ENCODE measurements at places on chromosomes 1 and 21.

DNA sequence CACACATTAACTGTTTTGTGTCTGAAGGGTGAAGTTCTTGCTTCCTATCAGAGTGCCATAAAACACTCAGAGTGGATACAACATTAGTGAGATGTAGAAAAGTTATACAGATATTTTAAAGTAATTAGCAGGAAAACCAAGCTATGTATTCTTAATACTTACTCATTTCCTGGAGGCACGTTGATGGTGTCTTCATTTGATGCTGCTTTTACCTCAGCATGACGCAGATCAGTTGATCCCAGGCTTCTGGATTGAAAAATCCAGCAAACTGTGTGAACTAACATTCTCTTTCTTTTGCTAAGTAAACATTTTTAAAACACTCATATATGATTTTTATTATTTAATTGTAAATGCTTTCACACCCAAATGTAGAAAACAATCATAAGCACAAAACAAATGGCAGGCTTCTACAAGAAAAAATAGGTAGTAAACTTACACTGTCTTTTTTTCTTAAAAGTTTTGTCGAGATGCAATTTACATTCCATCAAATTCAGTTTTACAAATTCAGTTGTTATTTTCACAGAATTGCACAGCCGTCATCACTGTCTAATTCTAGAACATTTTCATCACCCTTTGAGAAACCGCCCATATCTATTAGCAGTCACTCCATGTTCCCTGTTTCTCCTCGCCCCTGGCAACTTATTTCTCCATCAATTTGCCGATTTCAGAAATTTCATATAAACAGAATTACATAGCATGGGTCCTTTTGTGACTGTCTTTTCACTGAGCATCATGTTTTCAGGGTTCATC, 198.9 kb downstream of the LRRC7 start:
- DNase-seq = no peak

GRCh38 chr21:24131056-24131455, 1476.2 kb downstream of the MRPL39 start:
- no peak for DNase-seq

DNA sequence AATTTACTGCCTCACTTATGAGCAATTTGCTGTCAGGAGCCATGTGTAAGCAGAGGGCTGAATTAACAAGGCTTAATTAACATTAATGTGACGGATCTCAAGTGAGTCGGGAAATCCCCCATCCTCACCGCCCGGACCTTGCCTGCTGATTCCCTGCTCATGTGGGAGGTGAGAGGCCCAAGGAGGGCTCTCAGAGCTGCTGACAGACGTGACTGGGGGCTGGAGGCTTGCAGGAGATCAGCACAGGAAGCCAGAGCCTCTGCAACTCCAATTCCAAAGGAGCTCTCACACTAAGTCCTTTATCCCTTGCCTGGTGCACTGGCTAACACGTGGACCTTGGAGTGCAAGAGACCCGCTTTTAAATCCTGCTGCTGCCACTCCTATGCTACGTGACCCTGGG, 19.4 kb downstream of the LRP8 start:
- no peak for DNase-seq

DNA sequence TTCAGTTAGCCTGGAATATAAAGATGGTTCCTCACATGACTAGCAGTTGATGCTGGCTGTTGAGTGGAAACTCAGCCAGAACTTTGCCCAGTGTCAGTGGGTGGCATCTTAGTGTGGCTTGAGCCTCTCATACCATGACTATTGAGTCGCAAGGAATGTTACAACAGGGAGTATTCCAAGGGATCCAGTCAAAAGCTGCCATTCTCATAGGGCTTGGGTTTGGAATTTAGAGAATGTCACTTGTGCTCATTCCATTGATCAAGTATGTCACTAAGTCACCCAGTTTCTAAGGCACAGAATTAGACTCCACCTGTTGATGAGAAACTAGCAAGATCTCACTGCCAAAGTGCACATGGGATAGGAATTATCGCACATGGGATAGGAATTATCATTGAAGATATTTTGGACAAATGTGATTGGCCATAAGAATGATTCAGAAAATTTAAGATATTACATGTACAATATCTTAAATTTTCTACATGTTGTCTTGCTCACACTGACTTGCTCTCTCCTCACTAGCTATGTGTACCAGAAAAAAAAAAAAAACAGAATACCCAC, 1290.7 kb upstream of the ADGRL2 start:
- DNase-seq = no peak

DNA sequence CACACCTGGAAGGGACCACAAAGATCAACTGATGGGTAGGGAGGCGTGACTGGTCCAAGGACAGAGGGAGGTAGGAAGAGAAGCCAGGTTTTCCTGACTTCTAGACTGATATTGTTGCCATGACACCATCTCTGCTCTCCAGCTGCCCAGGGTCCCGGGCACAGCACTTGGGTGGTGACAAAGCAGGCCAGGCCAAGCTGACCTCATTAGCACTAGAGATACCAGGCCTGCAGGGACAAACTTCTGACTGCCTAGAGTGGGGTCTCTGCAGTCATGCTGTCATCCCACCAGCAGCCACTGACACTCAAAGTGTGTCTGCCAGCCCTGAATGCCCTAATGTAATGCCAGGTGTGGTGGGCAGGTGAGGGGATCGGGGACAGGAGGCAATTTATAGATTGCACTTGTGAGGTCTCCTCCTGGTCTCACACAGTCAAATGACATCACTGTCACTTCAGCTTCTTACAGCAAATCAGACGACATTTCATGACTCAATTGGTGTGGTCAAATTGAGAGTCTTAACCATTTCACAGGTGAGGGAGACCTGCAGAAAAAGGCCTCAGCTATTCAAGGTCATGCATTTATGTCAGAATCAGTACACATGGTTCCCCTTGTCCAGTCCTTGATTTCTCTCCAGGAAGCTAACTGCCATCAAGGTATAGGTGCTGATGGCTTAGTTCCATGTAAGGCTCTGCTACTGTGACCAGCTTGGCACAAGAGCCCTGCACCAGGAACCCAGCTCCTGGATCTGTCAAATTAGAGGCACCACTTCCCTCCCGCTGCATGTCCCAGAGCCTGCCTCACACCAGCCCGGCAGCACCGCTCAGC, 2.7 kb downstream of the SLC9A1 start:
- DNase-seq = no peak

GRCh38 chr21:38918607-38919346, 113.0 kb downstream of the ETS2 start:
- DNase-seq = no peak

DNA sequence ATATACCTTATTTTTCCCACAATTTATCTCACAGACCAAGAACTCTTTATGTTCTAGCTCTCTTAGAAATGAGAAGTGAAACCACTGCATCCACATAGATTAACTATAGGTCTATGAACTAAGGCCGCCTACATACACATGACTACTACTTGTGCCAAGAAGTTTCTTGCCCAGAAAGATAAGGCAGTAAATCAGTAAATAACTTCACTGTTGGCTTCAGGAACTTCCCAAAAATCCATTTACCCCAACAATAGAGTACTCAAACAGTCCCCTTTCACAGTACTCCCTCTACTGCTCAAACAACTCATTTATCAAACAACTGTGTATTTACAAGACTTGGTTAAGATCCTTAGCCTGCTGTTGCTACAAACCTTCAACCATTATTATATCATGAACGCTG, 96.5 kb downstream of the NME7 start:
- no peak for DNase-seq

DNA sequence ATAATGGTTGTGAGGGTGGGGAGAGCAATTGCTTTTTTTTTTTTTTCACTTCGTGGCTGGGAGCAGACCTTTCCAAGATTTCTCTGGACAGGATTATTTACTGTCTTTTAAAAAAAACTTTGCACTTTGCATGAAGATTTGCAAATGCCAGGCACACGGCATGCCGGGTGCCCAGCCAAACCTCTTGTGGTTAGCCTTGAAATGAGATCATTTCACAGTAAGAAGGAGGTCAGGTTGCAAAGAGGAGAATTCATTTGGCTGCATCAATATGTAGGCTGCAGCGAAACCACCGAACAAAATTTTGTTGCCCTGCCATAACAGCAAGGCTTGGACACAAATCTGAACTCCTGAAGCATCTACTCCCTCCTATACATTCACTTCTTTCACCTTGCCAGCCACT, 36.5 kb upstream of the KCND3 start:
- no peak for DNase-seq

DNA sequence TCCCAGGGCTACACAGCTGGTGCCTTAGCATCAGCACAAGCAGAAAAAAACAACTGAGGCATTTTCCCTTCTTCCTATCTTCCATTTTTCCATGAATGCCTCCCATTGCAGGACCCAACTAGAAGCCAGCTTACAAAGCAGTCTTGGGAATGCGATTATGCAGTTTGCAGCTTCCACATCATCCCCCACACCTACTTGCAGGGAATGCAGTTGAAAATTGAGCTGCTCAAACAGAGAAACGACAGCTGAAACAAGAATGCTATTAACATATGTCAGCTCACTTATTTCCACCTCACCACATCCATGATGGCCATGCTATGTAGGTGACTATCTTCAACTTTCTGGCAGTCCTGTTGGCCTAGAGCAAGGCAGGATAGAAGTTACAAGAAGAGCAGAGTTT, 150.6 kb upstream of the KCTD3 start:
- no peak for DNase-seq

DNA sequence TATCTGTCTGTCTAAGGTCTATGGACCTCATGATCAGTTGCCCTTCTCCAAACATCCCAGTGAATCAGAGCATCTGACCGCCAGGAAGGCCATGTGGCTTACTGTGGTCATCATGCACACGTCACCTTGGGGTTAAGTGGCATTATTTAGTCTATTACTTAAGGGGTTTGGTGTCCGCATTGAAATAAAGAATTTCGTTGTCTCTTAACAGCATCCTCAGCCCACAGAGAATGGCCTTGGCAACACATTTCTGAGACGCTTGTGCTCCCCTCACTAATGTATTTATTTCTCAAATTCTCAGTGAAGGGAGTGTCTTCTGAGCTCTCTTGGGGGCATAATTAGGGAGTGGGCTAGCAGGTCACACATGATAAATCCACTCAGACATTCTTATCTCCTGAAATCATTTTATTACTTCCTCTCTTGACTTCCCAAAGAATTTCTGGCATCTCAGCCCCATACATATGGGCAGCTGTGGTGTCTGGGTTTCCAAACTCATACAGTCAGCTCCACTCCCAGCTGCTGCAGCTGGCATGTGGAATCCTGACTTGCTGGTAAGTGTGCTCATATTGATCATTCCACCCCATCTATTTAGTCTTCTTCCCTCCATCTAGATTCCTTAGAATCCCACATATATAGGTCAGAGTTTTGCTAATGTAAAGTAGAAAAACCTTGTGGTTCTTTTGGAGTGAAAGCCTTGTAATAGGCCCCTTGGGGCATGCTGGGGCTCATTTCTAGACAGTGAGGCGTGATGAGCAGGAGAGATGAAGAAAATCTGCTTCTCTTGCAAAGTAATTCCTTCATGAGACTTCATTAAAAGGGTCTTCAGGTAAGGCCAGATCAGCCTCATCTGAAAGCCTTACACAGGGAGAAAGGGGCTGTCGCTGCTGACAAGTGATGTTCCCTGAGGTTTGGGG, 110.5 kb downstream of the HHAT start:
- no peak for DNase-seq

DNA sequence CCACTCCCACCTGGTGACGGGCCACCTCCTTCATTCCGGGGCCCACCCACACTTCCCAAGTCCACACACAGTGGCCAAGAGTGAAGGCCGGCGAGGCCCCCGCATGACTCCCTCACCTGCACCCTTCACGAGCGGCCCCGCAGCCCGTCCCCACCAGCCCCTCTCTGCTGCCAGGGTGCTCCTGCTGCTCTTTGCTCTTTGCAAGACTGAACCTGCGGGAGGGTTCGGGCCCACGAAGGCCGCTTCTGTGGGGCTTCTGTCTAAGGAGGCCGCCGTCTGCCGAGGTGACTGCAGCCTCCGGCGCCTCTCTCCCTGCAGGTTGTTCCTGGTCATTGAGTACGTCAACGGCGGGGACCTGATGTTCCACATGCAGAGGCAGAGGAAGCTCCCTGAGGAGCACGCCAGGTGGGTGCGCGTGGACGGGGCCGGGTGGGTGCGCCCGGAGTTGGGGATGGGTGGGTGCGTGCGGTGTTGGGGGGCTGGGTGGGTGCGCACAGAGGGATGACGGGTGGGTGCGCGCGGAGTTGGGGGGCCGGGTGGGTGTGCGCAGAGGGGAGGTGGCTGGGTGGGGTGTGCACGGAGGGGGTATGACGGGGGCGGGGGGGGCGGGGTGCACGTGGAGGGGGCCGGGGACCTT, 25.3 kb downstream of the FAAP20 start:
- DNase-seq = no peak

- no peak for DNase-seq
Measured at GRCh38 chr21:22342889-22343288, 1344.7 kb downstream of the NCAM2 start.

GRCh38 chr1:56468518-56468917, 110.8 kb downstream of the PLPP3 start:
- no peak for DNase-seq

- no peak for DNase-seq
Measured at GRCh38 chr1:203555511-203556046, 61.6 kb downstream of the OPTC start.

- no peak for DNase-seq
Measured at GRCh38 chr1:116579259-116579875, 8.5 kb upstream of the CD58 start.

DNA sequence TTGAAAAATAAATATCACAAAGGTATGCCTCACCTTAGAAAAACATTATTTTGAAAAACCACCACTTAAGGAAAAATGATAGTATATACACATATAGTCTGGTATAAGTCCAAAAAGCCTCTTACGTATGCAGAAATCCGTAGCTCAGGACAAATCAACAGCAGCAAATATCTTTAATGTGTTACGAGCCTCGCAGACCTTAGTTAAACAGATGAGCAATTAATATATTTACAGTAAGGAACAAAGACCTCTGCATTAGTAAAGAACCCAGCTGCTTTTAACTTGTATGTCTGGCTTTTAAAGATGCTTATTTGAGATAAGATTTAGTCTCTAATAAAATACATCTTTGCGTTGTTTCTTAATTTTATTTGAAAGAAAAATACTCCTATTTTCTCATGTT, 79.9 kb upstream of the CHRM3 start:
- peak; percentile 67 for DNase-seq

DNA sequence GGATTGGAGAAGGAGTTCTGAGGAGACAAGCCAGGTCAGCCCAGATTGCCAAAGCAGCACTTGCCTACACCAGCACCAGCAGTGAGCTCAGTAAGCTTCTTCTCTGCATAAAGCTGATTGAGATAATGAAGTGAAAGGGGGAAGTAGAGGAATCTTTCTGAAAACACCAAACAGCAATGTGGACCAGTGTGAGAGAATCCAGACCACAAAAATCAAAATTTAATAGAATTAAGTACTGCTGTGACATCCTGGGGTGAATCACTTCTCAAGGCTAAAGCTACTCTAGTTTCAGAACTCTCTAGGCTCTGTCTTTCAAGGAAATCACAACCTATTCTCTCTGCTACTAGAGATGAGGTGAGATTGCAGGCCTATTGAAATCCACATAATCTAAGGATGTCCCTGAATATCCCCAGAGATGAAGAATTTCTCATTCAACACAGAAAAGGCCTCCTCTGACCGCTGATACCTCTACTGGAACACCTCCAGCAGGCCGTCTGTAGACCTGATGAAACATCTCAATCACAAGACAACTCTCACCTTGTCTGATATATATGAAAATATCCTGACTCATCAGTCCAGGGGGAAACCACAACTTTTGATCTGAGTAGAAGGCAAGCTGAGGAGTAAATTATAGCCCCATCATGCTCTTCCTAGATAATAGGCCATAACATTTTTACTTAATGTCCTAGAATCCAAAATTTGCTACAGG, at the start of gene FCRL4:
TSS of gene FCRL4 (minus strand) at position 127 of the 709 bp plus-strand sequence. CDS start 141 bp downstream, outside the sequence.
- DNase-seq = no peak

- no peak for DNase-seq
Measured at GRCh38 chr1:229440851-229441537, 7.1 kb upstream of the ACTA1 start.

GRCh38 chr1:41741244-41741643, 177.5 kb downstream of the HIVEP3 start:
- no peak for DNase-seq

Data from NCI-H1417 (cell line).